ENCODE measurements at places on chromosomes 7 and 10.

- DNase-seq = no peak
These were observed 23.4 kb upstream of the FAM3C start for GRCh38 chr7:121419201-121420148.

DNA sequence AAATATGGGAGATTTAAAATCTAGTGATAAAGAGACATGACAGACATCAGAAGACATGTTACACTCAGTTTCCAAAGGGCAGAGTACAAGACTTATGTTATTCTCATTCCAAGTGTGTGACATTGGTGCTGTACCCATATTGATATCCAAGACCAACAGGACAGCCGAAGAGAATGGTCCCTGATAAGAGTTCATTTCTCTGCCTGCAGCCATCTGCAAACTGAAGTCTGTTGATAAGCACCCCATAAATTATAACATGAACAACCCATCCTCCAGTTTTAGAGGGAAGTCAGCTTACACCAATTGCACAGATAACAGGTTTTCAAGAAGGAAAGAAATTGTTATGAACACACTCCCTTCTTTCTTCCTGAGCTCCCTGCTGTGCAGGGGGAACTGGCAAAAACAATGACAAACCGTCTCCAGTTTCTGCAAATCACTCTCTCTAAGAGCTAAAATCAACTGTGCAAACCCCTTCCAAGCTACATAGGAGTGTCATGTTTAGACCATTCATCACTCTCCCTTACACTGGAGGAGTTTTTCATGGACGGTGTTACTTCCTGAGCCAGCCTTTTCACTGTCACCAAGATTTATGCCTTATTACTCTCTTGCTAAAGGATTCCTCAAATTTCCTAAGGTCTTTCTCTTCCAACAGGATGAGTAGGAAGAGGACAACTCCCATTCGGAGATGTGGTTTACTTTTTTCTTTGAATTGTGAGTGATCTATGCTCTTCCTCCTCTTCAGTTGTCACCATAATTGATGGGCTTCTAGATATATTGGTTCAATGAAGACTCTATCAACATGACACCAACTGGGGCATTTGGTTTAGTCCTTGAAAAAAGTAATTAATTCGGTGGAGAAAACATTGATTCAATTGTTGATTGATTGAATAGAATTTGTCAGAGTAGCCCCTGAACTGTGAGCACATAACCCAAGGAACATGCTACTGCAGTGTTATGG is 80.3 kb upstream of the FAM171A1 start:
- no peak for DNase-seq

GRCh38 chr7:70776627-70777101 is 355.3 kb upstream of the GALNT17 start:
- DNase-seq = no peak

DNA sequence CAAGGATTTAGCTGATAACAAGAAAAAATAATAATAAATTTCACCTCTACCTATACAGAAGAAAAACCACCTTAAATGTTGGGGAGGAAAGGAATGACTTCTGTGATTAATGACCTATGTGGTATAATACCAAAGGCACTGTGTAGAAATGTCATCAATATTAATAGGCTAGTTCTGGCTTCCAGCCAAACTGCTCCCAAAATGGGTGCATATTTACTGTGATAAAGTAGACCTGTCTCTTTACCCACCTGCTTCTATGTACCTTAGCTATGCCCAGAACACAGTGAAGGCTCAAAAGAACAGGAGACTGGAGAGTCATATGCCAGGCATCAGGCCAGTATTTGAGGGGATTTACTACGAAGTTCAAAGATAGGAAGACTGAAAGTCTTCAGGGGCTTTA is 76.0 kb downstream of the ATE1 start:
- DNase-seq = no peak

DNA sequence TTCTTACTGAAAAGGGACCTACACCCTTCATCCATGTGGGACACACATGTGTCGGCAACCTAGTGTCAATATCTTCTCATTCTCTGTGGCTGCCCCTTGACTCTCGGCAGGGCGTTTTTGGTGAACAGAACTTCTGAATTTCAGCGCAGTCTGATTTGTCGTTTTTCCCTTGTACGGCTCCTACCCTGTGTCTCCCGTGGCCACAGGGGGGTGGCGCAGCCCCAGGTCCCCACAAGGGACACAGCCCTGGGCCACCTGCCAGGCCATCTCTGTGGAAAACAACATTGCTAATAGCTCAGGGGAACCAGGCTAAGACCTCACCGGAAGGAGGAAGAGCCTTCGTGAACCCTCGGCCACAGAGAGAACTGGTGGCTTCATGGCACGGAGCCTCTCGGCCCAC is 53.1 kb upstream of the NKX6-2 start:
- no peak for DNase-seq

GRCh38 chr10:2790396-2791188 is 276.8 kb upstream of the PFKP start:
- DNase-seq = no peak

DNA sequence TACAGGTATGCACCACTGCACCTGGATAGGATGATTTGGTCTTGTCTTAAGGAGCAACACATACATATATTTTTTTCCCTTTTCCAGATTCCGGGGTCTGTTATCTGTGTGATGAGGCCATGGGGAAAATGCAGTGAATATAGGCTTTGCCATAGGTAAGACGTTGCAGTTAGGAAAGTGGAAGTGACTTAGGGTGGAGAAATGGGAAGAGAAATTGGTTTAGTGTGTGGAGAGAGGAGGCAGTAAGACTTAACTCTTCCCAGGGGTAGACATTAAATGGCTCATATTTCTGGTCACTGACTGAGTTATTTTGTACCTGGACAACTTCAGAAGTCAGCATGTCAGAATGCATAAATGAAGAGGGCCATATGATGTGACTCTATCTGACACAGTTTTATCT is 66.7 kb downstream of the PFKFB3 start:
- no peak for DNase-seq

- DNase-seq = no peak
These were observed 458.5 kb downstream of the GFRA1 start for GRCh38 chr10:115814542-115814941.

DNA sequence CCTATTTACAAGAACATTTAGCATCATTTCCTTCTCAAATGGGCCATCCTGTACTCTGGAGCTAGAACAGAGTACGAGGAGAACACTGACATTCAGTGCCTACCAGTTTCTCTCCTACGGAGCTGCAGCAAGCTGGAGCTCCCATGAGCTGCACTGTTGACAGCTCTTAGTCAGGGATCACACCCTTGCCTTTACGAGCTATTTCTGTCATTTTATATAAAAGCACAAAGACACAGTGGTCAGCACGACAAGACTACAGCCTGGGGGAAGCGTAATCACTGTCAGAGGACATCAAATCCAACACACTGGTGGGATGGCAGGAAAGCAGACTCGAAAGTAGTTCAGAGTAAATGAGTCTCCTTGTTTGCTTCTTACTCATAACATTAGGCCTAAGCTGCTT is 2.7 kb downstream of the CDCA7L start:
- DNase-seq = no peak

DNA sequence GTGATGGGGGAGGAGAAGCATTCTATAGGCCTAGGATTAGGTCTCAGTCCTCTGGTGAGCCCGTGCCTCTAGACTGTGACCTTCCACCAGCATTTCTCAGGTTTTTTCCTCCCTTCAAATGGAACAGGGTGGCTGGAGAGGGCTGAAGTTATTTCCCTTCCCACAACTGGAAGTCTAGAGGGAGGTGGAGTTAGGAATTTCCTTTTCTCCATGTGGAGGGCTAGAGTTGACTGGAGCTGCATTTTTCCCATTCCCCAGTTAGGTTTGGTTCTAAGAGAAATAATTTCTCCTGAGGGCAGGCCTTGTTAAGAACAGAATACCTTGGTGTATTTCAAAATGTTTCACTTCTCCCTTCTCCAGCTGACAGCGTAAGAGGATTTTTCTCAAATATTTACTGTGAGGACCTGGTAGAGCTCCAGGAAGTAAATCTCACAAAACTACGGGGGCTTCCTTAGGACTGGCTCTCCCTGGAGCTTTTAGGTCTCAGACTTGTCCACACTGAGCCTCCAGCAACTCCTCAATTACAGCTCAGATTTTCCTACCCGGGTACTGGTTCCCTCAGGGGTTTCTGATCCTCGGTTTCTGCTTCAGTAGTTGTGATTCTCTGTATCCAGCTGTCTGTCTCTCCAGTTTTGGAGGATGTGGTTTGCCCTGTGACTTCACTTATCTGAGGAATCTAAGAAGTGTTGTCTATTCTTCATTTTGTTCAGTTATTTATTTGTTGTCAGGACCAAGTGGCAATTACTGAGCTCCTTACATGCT is 6.0 kb upstream of the REEP3 start:
- DNase-seq = no peak

DNA sequence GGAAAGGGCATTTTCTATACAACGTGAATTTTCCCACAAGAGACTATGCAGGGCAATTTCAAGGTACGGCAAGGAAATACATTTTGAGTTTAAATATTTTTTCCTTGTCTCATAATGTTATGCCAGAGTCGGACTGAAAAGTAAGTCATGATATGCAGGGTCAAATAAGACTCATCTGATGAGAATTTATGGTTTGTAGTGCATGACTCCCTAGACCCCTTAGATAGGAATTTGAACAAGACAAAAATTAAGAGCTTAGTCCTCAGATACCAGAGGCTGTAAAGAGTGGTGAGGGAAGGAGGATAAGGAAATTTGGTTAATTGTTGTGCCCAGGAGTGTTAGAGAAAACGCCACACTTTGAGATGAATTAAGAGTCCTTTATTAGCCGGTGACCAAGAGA is 616.6 kb downstream of the XPNPEP1 start:
- no peak for DNase-seq

DNA sequence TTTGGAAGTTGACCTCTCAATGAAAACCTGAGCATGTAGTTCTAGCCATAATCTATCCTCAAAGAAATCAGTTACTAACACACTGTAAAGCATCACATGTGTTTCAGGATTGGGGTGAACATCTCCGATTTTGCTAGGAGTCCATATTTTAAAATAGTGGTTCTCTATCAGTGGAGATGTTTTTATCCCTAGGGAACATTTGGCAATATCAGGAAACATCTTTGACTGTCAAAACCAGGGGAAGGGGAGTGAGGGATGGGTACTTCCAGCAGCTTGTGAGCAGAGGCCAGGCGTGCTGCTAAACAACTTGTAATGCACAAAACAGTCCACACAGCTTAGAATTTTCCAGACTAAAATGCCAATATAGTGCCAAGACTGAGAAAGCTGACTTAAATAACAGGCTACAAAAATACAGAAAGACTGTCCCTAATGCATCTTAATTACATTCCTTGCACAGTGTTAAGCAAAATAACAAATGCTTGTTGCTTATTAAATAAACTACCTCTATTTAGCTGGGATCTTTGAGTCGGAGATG is 120.9 kb downstream of the CRPPA start:
- no peak for DNase-seq

GRCh38 chr10:133157662-133158436 is 2.2 kb upstream of the KNDC1 start:
- DNase-seq = no peak

DNA sequence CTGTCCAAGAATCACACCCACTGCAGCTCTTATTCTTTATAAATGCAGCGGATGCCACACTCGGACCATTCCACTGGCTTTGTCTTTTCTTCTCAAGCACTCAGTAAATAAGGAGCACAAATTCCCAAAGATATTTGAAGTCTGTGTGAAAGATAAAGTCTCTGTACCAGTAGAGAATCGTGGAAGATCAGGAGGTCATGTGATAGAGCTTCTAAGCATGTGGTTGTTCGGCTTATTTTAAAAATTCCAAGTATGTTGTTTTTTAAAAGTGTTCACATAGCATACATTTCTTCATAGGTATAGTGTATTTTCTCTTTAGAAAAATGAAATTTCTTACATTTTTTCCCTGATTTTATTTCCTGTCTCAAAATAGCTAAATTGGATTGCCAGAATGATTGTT is 75.8 kb downstream of the NOC3L start:
- no peak for DNase-seq

DNA sequence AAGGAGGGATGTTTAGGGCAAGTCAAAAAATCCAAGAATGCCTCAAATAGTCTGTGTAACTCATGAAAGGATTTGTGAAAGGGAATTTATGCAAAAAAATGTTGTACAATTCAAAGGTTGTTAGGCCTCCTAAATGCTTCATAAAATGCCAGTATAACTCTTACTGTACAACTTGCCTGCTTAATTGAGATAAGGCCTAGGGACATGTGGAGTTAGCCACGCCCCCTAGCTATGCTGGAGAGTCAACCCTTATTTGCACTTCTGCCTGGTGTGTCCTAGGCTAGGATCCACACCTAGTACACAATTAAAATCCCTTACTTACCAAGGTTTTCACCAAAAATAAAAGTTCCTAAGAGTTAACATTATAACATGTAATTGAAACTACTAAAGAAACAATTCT is 77.2 kb downstream of the ZNF680 start:
- no peak for DNase-seq

GRCh38 chr7:114722562-114722961 is 199.3 kb upstream of the MDFIC start:
- DNase-seq = no peak

DNA sequence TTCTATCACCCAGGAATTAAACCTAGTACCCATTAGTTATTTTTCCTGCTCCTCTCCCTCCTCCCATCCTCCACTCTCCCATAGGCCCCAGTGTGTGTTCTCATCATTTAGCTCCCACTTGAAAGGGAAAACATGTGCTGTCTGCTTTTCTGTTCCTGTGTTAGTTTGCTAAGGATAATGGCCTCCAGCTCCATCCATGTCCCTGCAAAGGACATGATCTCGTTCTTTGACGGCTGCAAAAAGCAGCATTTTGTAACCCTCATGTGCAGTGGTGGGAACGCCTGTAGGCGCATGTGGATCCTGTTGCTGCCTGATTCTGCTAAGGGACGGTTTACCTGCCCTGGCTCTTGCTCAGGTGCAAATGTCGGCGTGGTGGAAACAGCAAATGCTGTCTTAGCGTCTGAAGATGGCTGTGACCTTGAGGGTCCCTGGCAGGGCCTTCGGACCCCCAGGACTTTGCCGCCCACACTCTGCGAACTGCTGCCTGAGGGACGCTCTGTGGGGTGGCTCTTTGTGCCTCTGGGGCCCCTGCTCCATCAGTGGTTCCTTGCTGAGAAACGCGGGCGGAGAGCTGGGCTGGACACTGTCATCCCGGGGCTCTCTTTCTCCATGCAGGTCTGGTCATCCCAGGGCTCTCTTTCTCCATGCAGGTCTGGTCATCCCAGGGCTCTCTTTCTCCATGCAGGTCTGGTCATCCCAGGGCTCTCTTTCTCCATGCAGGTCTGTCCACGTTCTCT is 5.6 kb upstream of the MTG1 start:
- DNase-seq = no peak

DNA sequence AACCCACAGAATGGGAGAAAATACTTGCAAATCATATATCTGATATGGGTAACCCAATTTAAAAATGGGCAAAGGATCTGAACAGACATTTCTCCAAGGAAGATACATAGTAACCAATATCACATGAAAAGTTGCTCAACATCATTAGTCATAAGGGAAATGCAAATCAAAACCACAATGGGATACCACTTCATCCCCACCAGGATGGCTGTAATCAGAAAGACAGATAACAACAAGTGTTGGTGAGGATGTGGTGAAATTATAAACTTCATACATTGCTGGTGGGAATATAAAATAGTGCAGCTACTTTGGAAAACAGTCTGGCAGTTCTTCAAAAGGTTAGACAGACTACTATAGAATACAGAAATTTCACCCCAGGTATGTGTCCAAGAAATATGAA is 19.3 kb downstream of the AOC1 start:
- no peak for DNase-seq
